ENCODE measurements at places on chromosomes 13 and 19.

- DNase-seq = no peak
Measured at GRCh38 chr13:108594153-108594552, 35.3 kb upstream of the MYO16 start.

GRCh38 chr13:113109151-113110047, 3.8 kb downstream of the F7 start:
- no peak for DNase-seq

DNA sequence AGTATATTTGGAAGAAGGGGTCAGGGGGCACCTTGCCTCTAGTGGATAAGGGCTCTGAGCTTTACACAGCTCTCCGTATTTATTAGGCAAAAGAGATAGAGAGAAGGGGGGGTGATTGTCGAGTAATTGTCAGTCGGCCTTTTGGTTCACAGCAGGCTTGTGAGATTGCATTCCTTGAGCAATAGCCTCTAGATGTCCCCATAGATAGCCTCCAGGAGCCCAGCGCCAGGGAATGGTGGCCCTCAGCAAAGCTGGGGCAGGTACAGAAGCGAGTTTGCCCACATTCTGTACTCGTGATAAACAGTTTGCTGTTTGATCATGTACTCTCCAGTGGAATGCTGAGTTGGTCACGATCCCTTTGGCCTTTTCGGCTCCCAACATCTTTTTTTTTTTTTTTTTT, 4.6 kb downstream of the ZNF613 start:
- no peak for DNase-seq

GRCh38 chr13:23558675-23559536, 11.3 kb upstream of the TNFRSF19 start:
- DNase-seq = peak; percentile 86

- no peak for DNase-seq
Measured at GRCh38 chr13:36769126-36769525, 49.9 kb upstream of the RFXAP start.

DNA sequence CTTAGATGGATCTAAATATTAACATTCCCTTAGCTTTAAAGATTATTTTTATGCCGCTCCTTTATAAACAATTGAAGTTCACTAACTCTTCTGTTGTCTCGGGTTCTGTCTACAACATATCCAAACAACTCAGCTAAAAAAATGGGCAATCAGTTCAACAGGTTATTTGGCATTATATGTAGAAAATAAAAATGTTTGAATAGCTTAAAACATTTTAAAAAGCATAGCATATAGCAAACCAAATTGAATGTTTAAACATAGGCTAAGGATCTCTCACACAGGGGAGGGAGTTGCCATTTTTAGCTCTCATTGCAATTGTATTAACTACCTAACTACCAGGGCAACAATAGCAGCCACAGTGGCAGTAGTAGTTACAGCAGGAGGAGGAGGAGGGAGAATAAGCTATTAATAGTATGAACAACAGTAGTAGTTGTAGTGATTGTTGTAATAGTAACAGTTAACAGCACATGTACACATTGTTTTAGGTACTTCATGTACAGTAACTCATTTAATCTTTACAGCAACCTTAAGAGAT, 404.2 kb downstream of the KCNRG start:
- no peak for DNase-seq

DNA sequence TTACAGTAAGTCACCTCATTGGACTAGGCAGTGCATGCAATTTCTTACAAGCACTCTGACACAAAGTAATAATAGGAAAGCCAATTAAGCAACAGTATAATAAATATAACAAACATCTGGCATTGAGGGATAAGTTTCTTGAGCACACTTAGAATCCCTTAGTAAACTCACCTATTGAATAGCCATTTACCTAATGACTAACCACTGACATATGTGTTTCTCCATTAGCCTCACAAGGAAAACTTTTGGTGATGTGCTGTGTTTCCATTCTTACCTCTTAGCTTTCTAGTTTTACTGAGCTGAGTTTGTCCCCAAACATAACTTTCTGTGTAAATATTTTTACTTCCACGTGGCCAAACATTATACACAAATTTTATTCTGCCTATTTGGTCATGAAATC, 47.4 kb upstream of the PCDH9 start:
- DNase-seq = no peak

DNA sequence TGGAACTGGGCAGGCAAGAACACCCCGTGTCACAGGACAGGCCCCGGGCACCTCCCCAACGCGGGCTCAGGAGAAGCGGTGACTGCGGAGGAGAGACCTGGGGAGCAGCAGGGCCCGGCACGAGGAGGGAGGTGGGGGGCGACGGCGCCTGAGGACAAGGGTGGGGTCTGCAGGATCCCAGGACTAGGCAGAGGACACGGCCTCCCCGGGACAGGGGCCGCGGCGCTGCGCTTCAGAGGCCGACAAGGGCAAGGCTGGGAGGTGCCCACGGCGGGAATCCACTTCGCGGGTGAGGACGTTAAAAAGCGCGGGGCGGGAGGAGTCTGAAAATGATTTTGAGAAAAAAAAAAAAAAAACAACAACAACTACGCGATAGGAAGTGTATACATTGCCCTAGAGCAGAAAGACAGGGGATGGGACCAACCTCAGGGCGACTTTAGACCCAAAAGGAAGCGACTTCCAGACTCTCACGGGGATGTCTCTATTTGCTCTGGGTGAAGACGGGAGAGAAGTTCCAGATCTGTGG, 44.9 kb downstream of the ZNF611 start:
- DNase-seq = no peak

DNA sequence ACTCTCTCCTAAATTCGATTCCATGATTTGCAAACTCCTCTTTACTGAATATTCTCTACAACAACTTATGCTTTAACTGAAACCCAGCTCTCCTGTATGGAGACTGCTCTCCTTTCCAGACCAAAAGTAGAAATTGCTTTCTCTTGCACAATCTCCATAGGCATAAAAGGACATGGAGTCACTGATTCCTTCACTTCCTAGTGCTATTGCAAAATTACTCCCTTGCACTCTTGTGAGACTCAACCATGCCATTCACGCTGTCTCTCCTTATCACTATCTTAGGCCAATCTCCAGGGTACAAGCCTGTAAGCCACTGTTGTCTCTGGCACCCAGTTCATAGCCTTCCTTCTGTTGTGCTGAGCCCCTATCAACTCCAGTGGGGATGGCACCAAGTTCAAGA, 30.6 kb downstream of the SERPINE3 start:
- no peak for DNase-seq

DNA sequence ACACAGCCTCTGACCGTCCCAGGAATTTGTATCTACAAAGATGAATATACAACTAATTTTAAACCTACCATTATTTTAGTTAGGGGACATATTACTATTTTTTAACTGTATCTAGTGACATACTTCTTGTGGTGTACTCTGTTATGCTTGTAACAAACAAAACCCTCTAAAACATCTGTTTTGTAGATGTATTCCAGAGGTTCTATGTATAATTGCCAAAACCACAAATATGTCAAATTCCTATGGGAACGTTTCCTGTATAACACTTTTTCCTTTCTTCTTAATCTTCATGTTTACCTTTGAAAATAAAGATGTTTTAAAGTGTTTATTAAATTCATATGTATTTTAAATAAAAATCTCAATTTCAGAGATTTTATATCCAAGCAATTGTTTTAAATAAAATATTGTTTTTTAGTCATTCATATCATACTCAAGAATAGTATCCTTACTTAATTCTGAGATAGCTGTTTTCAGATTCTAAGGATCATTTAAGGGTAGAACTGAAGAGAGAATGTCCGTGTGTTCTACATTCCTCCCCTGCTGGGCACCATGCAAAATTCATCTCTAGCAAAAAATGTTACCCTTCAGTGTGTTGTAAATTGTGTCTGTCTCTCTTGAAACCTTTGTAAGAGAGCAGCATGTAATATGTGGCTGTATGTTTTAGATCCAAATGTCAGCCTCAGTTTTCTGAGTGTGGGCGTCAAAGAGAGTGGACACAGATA, 1327.7 kb downstream of the EFNB2 start:
- DNase-seq = no peak

- DNase-seq = no peak
Measured at GRCh38 chr13:36354842-36355623, 8.8 kb upstream of the SPART start.

- no peak for DNase-seq
Measured at GRCh38 chr13:89695343-89696257, 1651.9 kb upstream of the MIR17HG start.

DNA sequence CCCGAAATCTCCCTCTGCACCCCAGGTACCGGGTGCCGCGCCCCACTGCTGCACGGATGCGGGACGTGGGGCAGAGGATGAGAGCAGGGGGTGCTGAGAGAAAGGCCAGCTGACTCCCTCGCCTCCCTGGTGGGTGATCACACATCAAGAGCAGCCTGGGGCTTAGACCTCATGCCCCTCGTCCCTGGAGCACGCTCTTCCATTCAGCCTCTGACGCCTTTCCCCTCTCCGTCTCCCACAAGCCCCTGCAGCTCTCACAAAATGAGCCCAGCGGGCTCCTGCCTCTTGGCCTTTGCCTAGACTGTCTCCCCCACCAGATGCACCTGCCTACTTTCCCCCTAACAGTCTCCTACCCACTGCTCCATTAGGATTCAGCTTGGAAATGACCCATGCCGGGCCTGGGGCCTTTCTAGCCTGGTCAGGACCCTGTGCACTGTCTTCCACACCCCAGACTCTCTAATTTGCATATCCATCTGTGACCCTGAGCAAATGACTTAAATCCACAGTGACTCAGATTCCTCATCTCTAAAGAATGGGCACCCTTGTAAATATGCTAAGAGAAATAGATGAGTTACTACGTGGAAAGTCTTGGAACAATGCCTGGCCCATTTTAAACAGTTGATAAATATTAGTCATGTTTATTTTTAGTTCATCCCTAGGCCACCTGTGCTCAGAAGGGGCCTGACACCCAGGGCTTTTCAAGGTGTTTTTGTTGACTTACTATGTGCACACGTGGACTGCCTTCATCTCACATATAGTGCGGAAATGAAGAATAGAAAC, 582 bp upstream of the PTPRH start:
- DNase-seq = peak; percentile 73

- DNase-seq = no peak
Measured at GRCh38 chr19:15488489-15489226, 9.4 kb upstream of the PGLYRP2 start.

- peak; percentile 18 for DNase-seq
Measured at GRCh38 chr13:108859197-108860012, 230.0 kb downstream of the MYO16 start.

DNA sequence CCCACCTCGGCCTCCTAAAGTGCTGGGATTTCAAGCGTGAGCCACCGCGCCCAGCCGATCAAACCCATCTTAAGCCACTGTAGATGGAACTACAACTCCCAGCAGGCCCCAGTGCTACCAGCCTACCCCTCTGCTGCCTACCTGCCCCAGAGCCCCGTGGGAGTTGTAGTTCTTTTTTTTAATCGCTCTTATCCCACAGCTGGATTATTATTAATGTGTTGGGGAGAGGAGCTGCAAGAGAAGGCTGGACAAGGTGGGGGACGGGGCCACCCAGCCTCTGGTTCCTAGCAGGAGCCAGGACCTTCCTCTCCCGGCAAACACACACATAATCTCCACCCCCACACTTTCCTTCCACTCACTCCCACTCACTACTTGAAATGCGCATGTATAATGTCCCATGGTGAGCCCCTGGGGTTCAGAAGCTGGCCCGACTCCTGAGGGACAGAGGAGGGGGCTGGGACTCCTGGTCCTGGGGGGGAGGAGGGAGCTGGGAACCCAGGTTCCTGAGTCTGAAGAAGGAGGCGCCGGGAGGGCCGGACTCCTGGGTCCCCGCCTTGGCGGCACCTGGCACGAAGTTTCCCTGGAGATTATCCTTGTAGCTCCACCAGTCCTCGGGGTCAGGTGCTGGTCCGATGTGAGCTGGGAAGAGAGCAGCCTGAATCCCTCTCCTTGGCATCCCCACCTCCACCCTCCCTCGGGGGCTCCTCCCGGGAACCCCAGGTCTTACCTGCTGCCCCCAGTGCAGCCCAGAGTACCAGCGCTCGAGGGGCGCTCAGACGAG, 958 bp downstream of the CA11 start:
- DNase-seq = peak; percentile 74

DNA sequence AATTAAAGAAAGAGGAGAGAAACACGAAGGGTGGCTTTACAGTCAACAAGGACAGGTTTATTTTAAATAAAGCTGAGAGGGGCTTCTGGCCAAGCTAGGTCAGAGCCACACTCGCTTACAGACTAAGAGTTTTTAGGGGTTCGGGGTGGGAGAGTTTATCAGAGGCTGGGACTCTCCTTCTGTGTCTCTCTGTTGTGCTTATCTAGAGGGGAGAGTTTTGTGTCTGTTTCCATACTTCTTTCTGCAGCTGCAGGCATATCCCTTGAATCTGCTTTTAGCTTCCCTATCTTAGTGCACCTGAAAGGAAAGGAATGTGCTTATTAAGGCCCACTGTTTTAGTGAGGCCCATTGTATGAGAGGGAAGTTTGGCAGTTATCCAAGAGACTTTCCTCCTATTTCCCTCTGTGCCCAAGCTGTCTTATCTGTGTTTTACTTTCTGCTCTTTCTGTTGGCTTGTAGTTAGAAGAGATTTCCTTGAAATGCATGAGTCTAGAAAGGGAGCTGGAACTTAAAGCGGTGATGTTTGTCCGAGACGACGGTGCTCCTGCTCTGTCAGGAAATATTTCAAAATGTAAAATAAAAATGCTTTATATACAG, 275.3 kb downstream of the KCTD12 start:
- no peak for DNase-seq

DNA sequence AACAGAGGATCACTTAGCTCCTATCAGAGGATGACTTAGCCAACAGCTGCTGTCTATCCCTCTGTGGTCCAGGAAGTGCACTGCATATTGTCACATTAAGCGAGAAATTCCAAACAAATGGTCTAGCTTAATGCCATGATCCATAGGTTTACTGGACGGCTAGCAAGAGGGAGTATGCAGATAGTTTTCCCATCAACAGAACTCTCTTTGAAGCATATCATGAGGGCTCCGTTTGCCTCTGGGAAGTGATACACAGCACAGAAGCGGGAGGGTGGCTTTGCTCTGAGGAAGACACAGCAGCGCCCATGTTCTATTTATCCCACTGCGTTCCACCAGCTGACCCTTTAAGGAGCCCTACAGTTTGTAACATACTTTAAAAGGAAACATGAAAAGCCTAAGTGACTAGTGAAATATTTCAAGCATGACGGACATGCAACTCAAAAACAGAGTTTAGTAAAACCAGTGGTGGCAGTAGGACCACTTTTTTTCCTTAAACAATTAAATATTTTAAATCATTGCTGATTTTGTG, 52.7 kb downstream of the COL4A1 start:
- DNase-seq = no peak

DNA sequence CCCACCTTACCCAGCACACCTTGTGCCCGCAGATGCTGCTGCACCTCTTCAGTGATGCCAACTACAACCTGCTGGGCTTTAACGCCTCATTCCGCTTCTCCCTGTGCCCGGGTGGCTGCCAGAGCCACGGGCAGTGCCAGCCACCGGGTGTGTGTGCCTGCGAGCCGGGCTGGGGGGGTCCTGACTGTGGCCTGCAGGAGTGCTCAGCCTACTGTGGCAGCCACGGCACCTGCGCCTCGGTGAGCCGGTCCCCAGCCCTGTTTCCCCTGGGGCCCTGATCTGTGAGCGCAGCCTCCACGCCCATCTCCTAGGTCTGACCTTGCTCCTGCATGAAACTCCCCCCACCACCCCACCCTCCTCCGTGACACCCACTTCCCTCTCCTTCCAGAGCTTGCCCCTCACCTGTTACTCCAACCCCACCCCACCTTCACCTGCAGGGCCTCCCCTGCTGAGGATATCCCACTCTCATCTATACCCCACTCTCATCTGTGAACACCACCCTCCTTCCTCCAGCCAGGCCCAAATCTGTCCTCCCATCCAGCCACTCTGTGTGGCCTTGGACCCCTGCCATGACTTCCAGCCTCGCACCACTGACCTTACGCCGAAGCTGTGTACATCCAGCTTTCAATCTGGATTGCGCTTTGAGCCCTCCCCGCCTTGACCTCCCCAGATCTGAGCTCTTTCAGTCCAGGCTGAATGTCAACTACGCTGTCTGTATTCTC, 8.7 kb downstream of the MEGF8 start:
- no peak for DNase-seq
